ENCODE measurements at places on chromosomes 7 and 10.

- DNase-seq, result no peak
Observed at GRCh38 chr7:156722043-156722826, 81.7 kb downstream of the RNF32 start.

- no peak for DNase-seq
Observed at GRCh38 chr7:33774762-33775523, 130.4 kb upstream of the BMPER start.

DNA sequence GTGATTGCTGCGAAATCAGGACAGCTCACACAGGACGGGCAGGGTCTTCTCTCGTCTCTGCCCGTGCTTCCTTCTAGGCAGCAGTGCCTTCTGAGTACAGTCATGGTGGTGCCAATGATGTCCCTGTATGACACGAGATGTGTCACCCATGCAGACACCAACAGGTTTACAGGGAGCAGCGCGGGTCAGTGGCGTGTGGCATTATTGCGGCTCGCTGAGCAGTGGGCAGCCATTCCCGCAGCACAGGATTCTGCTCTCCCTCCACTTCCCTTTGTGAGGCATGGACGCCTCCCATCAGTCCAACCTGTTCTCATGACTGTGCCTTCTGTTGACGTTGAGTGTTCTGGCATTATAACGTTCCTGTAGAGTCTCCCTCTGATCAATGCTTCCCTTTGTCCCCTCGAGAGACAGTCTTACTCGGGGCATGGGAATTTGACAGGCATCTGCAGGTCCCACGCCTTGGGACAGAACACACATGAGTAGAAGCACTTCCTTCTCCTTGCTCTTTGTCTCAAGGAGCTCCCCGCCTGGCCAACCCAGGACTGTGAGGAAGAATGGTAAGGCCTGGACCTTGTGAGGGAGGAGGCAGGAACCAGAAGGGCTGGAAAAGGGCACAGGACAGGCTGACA is 219.5 kb downstream of the PAXIP1 start:
- no peak for DNase-seq

DNA sequence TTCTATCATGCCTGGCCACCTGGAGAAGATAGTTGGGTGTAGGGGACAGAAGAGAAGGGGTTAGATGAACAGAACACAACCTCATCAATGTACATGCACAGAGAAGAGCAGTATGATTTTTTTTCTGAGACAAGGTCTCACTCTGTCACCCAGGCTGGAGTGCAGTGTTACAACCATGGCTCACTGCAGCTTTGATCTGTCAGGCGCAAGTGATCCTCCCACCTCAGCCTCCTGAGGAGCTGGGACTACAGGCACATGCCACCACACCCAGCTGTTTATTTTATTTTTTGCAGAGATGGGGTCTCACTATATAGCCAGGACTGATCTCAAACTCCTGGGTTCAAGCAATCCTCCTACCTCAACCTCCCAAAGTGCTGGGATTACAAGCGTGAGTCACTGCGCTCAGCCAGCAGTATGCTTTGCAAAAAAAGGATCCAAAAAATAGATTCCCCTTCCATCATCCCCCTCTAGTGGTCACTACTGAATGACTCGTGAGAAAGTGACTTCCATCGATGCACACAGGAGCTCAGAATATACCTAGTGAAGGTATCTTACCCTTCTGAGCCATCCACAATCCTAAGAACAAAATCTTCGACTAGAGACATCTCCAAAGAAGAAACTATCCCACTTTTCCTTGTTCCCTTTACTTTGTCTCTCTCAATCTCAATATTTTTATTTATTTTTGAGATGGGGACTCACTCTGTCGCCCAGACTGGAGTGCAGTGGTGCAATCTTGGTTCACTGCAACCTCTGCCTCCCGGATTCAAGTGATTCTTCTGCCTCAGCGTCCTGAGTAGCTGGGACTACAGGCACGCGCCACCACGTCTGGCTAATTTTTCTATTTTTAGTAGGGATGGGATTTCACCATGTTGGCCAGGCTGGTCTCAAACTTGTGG is 21.0 kb downstream of the ZCWPW1 start:
- DNase-seq, result peak; percentile 73

GRCh38 chr10:43846187-43846680 is 197.6 kb upstream of the ZNF32 start:
- no peak for DNase-seq
